CD4-positive, alpha-beta memory T cell (primary cell): ENCODE measurements at places on chromosomes 16 and 17. TPM values are rescaled to one million over a fixed set of nuclear protein-coding genes. Genes with fewer than 3 reads are reported as not detected.
A peak's percentile ranks its signal among the peaks of the same experiment; 100 is the strongest.

Gene TPSG1
- not detected for total RNA-seq

Gene C16orf86
- 2.9 TPM for total RNA-seq

GRCh38 chr17:80832266-80832676 is 159.4 kb upstream of the CHMP6 start:
- H3K27me3 ChIP-seq = no peaks in the 10 kb centered on the region
- H3K27ac ChIP-seq = peak overlapping the region; percentile 62
- peak overlapping the region; percentile 55 for H3K4me3 ChIP-seq
- no peak for DNase-seq
- peaks cover 5% of the 10 kb centered on the region for H3K36me3 ChIP-seq

DNA sequence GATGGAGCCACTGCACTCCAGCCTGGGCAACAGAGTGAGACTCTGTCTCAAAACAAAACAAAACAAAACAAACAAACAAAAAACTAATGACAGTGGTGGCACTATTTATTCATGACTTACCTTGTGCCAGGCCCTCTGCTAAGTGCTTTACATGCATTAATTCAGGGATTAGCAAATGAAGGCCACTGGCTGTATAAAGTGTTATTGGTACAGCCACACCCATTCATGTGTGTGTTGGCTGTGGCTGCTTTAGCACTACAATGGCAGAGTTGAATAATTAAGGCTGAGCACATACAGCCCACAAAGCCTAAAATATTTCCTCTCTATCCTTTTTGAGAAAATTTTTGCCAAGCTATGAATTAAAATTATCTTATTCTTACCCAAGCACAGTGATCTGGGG is 531.8 kb upstream of the CDH5 start:
- H3K4me3 ChIP-seq = no peak overlapping the region
- no peaks in the 10 kb centered on the region for H3K36me3 ChIP-seq
- DNase-seq = no peak
- H3K27ac ChIP-seq = no peak overlapping the region

GRCh38 chr17:41334385-41335305 is 16.0 kb downstream of the KRT33A start:
- H3K4me1 ChIP-seq = peaks cover 64% of the 10 kb centered on the region
- no peaks in the 10 kb centered on the region for H3K36me3 ChIP-seq
- H3K27me3 ChIP-seq = no peaks in the 10 kb centered on the region
- no peak overlapping the region for H3K27ac ChIP-seq
- DNase-seq = no peak
- no peak overlapping the region for H3K4me3 ChIP-seq

DNA sequence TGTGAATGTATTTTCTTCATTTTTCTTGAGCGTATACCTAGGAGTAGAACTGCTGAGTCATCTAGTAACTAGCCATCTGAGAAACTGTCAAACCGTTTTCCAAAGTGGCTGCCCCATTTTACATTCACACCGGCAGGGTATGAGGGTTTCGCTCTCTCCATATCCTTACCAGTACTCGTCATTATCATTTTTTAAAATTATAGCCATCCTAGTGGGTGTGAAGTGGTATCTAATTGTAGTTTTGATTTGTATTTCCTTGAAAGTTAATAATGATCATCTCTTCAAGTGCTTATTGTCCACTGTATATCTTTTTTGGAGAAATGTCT is 6.0 kb downstream of the RNF157 start:
- peaks cover 23% of the 10 kb centered on the region for H3K4me1 ChIP-seq
- DNase-seq = no peak
- no peaks in the 10 kb centered on the region for H3K27me3 ChIP-seq
- no peaks in the 10 kb centered on the region for H3K36me3 ChIP-seq
- H3K4me3 ChIP-seq = no peak overlapping the region
- H3K27ac ChIP-seq = no peak overlapping the region

- no peak for DNase-seq
- H3K27me3 ChIP-seq = no peaks in the 10 kb centered on the region
These were observed 766 bp upstream of the B3GNT9 start for GRCh38 chr16:67151431-67152097.

Gene WDR90
- 19.7 TPM for total RNA-seq

DNA sequence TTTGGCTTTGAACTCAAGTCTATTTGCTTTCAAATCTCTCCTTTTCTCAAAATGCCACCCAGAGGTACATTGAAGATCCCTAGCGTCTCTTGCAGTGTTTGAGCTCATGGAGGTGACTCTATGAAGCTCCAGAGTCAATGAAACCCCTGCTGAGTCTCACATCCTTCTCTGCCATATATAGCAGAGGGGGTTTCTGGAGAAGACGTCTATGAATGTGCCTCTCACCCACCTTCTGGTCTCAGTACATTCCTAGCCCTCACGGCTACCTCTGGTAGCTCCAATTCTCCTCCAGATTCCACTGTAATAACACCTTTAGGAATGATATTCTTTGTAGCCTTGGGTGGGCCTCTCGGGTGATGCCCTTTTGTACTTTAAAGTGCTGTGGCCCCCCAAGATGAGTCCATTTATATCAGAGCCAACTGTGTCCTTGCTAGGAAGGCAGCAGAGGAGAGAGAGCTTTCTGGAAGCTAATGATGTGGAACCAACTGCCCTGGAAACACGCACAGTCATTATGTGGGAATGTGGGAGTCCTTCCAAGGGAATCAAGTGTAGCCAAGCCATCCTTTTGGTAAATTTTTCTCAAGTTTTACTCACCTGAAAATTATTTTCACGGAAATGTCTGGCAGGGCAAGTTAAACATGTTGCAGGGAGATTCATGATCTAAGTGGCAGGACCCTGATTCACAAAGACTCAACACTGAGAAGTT is 123.4 kb downstream of the ASIC2 start:
- H3K4me1 ChIP-seq = no peaks in the 10 kb centered on the region
- no peaks in the 10 kb centered on the region for H3K36me3 ChIP-seq
- no peak overlapping the region for H3K4me3 ChIP-seq
- no peaks in the 10 kb centered on the region for H3K27me3 ChIP-seq
- no peak for DNase-seq
- H3K27ac ChIP-seq = no peak overlapping the region

DNA sequence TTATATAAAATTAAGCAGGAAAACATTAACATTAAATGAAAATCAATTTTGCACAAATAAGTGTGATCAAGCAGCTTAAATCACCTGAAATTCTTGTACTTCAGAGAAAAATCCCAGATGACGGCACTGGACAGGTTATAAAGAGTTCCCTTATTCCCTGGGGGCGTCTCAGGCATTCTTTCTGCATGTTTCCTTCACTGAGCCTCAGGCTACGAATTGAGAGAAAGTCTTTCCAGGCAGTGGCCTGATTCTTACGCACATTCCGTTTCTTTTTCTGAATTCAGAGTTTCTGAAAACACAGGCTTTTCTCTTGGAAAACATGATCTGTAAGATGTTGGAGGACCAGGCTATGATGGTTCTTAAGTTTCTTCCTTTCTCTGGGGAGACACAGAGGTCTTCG is 22.1 kb upstream of the PITPNM3 start:
- peaks cover 10% of the 10 kb centered on the region for H3K36me3 ChIP-seq
- no peak for DNase-seq
- peaks cover 13% of the 10 kb centered on the region for H3K4me1 ChIP-seq
- no peak overlapping the region for H3K27ac ChIP-seq

DNA sequence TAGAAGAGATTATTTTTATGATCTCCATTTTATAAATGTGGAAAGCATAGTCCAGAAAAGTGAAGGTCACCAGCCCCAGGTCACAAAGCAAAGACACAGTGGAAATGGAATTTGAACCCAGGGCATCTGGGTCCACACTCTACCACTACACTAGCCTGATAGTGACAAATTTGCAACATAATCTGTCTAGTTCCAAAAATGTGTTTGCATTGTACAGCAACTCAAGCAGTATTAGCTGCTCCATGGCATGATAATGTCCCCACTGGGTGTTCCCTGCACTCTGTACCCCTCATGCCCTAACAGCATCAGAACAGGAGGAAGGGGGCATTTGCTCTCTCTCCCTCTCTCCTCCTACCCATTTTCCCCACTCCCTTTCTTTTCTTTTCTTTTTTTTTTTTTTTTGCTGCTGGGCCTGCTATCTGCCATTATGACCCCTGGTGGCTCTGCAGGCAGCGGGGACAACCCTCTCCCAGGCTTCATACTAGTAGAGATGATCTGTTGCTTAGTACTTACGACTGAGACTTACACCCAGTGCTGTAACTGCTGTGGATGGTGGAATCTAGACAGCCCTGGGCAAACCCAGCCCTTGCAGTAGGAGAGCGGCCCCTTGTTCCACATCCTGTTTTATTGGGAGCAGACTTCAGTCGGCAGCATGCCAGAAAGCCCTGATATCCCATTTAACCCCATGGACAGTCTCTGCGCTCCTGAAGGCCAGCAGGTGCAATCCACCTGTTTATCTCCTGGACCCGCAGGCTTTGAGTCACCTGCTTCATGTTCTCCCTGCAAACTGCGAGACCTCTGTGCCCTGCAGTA is 306.3 kb downstream of the SOX9 start:
- H3K36me3 ChIP-seq = no peaks in the 10 kb centered on the region
- no peak overlapping the region for H3K27ac ChIP-seq
- no peak for DNase-seq
- H3K4me3 ChIP-seq = no peak overlapping the region

Gene TBC1D3C
- total RNA-seq = not detected

DNA sequence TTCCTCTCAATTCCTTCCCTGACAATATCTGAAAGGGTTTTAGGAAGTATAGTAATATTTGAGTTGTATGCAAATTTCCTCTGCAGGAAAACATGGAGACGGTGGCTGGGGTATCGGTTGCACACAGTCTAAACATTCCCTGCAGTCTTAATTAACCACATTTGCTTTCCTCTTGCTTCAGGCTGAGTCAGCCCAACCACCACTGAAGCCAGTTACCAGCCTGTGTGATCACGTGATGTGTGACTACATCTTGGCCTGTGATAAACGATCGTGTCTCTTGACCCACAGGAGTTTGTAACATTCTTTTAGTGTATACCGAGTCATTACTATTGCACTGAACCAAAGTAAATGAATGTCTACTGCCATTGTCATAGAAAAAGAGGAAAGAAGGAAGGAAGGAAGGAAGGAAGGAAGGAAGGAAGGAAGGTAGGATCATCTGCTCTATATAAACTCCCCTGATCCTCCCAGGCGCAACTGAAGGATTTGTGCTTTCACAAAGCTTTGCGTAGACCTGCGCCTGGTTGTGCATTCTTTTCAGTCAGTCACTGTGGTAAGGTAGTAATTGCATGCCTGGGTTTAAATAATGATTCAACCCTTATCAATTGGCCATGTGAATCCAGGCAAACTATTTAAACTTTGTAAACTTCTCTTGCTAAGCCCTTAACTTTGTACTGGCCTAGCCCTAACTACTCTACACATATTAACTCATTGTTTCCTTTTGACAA is 280.6 kb upstream of the SALL1 start:
- no peaks in the 10 kb centered on the region for H3K27me3 ChIP-seq
- no peak overlapping the region for H3K27ac ChIP-seq
- H3K4me3 ChIP-seq = no peak overlapping the region
- H3K4me1 ChIP-seq = no peaks in the 10 kb centered on the region
- no peak for DNase-seq

DNA sequence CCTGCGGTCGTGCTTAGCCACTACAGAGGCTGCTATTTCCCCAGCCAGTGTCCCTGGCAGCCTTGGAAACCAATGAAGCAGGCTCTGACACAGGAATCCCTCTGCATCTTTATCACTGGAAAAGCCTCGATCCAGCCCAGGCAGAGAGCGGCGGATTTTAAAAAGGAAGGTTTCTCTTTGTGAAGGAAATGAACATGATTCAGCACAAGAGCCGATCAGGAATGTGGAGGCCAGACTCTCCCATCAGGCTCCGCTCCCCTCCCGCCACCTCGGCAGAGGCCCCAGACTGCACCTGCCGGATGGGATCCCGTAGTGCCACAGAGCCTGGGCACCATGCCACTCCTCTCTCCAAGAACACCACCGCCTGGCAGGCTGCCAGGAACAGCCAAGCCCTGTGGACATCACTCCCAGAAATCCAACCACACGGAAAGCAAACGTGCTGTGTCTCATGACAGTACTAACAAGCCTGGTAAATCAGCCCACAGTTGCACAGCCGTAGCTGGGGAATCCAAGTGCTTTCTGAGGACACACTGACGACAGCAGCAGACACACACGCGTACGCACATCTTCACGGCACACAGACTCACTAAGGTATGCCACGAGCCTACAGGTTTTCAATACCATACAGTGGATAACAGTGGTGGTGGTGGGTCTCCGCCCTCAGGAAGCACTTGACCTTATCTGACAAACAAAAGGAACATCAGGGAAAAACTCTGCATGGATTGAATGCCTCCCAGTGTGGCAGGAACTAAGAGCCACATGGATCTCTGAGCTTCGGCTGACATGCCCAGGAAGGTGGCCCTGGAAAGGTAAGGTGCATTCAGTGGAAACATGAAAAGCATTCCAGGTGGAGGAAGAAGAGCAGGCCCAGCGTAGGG is 5.4 kb downstream of the LRRC75A start:
- peaks cover 11% of the 10 kb centered on the region for H3K4me1 ChIP-seq
- no peak for DNase-seq
- H3K27ac ChIP-seq = no peak overlapping the region
- H3K36me3 ChIP-seq = no peaks in the 10 kb centered on the region
- no peaks in the 10 kb centered on the region for H3K27me3 ChIP-seq

Gene PRDM7
- total RNA-seq = not detected

GRCh38 chr16:49767414-49767813 is 88.5 kb downstream of the ZNF423 start:
- H3K27ac ChIP-seq = no peak overlapping the region
- H3K4me3 ChIP-seq = no peak overlapping the region
- H3K36me3 ChIP-seq = no peaks in the 10 kb centered on the region
- no peak for DNase-seq
- no peaks in the 10 kb centered on the region for H3K4me1 ChIP-seq

GRCh38 chr16:27826081-27826892 is 237.2 kb downstream of the GSG1L start:
- no peak for DNase-seq
- H3K27me3 ChIP-seq = no peaks in the 10 kb centered on the region
- H3K27ac ChIP-seq = no peak overlapping the region
- H3K4me3 ChIP-seq = no peak overlapping the region
- H3K36me3 ChIP-seq = no peaks in the 10 kb centered on the region

GRCh38 chr17:67582673-67583081 is 135.1 kb upstream of the NOL11 start:
- no peak for DNase-seq
- no peak overlapping the region for H3K27ac ChIP-seq
- H3K36me3 ChIP-seq = peaks cover 8% of the 10 kb centered on the region
- H3K4me1 ChIP-seq = no peaks in the 10 kb centered on the region
- no peaks in the 10 kb centered on the region for H3K27me3 ChIP-seq
